H1 (cell line): ENCODE measurements at places on chromosomes 2 and 18.

GRCh38 chr2:236107942-236108625 is 60.1 kb downstream of the GBX2 start:
- no peak for DNase-seq

GRCh38 chr2:51624995-51625394 is 593.1 kb upstream of the NRXN1 start:
- DNase-seq: no peak

DNA sequence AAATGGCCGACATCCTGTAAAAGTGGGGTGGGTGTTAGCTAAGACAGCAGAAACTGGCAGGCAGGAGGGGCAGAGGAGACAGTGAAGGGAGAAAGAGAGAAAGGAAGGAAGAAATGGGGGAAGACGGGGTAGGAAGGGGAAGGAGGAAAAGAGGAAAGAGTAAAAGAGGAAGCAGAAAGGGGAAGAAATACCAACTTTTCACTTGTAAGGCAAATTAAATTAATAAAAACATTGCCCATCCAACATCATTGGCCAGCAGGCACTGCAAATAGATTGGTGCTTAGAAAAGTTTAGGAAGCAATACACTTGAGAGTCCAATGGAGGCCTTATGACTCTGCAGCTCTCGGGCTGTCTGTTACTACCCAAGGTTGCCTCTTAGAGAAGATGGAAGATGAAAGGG is 116.7 kb downstream of the TNS1 start:
- DNase-seq: no peak

DNA sequence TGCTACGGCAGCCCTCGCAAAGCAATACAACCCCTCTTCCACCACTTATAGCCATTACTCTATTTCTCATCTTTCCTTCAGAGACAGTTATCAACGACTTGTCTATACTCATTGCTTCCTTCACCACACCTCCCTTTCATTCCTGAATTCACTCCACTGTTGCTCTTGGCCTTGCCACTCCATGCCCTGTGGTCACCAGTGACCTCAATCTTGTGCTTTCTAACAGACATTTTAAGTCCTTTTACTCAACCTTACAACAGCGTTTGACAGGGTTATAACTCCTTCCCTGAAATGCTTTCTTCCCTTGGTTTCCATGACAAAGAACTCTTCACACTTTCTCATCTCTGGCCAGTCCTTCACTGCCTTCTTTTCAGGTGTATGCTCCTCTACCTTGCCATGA is 90.6 kb upstream of the CCDC141 start:
- no peak for DNase-seq

DNA sequence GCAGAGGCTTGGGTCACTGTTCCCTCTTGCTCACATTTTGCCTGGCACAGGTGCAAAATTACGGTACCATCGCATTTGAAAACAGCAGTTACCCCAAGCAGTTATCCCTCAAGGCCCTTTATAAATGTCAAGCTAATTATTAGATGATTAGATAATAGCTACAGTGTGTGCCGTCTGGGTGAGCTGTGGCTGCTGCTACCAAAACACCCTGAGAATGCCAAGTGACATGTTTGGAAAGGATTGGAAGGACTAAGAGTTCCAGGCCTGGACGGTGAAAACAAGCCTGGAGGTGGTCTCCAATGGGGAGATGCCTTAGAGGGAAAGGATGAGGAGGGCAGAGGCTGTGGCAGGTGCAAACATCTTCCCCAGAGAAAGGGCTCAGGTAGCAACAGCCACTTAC is 120.6 kb downstream of the CAPN13 start:
- DNase-seq: peak; percentile 14

GRCh38 chr18:79620576-79621165 is 58.9 kb upstream of the CTDP1 start:
- no peak for DNase-seq

DNA sequence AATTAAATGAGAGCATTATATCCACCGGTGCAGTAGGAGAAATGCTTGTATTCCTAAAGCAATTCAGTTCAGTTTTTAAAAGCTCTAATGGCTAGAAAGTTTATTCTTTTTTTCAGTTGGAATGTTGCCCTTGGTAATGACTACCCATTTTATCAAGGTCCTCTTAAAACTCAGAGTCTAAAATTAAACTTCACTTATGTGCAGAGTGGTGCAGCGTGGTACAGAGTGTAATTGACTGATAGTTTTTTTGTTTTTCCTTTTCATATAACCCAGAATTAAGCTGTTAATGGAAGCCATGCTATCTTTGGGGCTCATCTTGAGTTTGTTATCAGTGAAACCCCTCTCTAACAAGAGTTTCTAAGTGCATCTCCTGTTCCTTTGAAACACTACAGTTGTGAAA is 21.4 kb downstream of the NCOA1 start:
- no peak for DNase-seq

GRCh38 chr2:166972418-166972817 is 84.1 kb downstream of the XIRP2 start:
- no peak for DNase-seq

DNA sequence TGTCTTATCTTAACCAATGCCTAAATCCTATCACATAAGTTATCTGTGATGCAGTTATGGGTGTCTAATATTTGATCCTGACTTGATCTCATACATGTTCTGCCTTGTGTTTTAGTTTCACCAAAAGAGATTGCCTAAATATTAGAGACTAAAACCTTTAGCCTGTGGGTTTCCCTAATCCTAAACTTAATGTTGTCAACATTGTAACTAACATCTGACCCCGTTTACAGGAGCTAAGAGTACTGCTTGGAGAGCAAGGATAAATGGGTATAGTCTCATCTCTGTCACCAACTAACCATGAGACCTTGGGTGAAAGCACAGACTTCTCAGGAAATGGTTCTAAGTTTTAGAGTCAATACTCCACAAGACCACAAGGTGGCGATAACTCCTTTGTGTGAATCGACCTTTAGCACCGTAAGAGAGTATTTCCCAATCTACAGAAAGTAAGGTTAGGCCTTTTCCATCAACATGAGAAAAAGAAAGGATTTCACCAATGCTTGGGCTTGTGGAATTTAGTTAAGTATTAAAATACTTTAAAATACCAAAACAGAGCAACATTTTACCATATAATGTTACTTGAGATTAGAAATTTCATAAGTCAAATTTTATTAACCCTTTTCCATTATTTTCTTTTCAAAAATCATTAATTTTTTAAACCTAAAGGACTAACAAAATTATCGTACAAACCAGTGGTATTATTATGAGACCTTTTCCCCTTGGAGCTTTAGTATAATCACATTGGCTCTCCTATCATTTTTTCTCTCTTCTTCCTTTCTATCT is 60.5 kb downstream of the G6PC2 start:
- peak; percentile 13 for DNase-seq

DNA sequence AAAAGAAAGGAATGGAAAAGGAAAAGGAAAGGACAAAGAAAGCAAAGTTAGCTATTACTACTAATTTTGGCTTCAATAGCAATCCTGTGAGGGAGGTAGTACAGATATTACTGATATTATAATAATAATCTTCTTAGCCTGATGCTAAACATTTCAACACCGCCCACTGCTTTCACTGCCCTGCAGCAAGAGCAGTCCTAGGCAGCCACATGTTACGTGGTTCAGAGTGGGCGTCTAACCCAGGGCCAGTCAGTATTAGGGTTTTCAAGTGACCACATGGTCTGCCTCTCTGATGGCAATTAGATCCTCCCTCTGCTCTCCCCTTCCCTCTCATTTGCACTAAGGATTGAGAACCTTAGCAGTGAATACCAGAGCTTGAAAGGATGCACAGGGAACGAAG is 83.7 kb upstream of the ZNF397 start:
- DNase-seq: no peak

GRCh38 chr18:59593291-59593717 is 103.9 kb downstream of the CCBE1 start:
- no peak for DNase-seq

DNA sequence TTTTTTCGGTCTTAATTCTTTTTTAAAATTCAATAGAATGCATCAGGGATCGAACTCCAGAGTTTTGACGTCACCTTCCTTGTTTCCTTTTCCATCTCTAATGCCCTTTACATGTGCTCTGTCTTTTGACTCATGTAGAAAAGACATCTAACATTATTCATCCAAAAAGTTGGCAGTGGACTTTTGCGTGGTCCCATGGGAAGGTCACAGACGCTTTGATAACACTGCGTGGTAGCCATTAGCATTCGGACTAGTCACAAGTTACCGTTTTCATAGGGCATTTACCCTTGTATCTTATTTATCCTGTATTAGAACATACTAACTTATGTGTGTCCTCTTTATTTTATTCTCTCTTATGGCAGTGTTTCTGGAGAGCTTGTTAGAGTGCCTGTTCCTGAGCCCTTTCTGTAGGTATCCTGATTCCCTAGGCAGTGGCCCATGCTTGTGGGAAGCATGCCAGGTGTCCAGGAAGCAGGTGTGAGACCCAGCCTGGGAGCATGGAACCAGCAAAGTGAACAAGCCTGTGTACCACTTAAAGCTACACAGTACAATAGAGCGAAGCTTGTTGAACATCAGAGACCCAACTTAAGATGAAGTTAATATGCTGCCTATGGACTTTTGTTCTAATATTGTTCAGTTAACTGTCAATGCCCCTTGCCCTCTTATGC is 73.6 kb upstream of the RBM44 start:
- DNase-seq: no peak

- DNase-seq: no peak
Measured at GRCh38 chr18:21706386-21706865, 1.9 kb upstream of the ABHD3 start.

DNA sequence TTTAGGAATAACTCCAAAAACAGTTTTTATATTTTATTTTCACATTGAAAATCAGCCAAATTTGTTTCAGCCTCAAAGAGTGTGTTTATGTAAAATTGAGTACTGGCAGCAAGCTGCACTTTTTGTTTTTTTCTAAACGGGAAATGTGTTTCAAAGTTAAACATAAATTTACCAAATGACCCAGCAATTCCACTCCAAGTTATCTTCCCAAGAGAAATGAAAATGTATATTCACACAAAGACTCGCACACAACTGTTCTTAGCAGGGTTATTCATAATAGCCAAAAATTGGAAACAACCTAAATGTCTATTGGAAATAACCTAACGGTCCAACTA is 9.3 kb downstream of the ALPK2 start:
- DNase-seq: no peak

- DNase-seq: no peak
Measured at GRCh38 chr2:39390216-39390615, 46.9 kb downstream of the MAP4K3 start.

DNA sequence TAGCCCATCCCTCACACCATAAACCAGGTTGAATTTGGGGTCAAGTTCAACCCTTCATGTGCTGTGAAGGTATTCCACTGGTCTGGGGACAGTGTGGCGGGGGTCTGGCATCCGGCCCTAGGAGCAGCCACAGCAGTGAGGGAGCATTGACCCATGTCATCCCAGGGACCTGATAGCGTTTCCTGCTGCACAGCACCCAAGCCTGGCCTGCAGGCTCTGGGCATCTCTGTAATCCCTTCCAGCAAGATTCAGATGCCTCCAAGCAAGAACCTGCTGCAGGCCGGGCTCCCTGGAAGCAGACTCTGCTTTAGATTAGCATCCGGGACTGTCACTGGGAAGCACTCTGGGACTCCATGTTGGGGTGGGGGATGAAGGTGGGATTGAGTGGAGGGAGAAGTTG is 90.4 kb downstream of the TFCP2L1 start:
- DNase-seq: no peak

DNA sequence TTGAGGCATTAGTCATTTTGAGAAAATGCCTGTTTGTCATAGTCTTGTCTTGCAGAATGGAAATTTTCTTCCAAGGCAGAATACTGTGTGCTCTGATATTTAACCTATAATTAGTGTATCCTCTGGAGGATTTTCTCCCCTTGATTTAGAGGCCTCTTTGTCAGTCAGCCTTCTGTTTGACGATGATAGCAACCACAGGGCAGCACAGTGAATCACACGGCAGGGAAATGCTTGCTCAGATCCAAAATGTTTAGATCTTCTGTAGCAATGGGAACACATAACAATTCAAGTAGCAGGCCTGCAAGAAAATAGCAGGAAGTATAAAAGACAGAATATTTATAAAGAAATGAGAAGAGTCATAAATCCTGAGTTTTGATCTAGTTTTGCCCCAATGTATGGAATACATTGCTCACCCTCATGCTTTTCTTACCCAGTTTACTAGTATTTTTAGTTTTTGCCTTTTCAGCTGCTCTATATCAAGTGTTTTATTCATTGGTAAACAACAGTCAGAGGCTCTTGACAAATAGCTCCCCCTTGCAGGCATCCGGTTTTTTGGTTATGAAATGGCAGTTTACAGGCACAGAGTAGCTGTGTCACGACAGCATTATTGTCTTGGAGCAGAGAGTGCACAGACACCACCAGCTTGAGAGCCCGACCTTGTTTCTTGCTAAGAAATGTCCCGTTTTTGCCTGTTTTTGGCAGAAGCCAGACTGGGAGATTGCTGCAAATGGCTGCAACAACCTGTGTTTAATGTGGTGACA is 185.1 kb downstream of the MYO3B start:
- DNase-seq: no peak

DNA sequence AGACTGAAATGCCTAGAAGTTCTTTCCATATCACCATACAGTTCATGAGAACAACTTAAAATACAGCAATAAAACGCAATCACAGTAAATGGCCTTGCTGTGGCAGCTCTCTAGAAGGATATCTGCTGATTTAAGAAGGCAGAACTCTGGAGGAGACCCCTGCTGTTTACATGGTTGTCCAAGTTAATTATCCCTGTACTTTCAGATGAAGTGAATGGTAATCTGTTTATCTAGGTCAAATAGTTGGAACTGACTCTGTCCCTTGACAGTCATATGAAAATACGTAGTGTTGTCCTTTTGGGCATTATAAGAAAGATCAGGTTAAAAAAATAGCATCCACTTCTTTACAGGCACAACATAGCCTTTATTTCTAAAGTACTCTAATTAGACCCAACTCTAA is 115.6 kb downstream of the COLEC12 start:
- no peak for DNase-seq

DNA sequence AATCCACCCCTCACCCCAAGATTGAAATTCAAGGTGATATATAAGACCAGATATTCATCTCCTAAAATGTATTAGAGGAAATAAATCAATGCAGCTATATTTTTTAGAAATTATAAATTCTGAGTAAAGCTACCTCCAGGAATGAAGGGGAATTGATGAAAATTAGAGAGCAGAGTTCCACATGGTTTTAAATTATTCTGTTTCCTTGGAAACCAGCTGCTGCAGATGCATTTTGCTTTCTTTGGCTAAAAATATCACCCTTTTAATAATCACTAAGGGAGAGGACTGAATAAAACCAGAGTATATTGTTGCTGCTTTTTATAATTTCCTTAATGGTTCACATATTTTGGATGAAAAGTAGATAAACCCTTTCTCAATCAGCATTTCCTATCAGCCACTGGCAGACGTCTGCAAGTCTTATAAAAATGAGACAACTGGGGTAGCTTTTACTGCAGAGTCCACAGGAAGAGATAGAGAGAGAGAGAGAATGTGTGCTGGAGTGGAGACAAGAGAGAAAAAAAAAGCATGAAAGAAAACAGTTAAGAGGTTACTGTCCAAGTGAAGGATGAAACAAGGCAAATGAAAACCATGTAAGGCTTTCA is 2.0 kb downstream of the CSRNP3 start:
- DNase-seq: no peak

GRCh38 chr2:195820373-195820772 is 163.3 kb downstream of the SLC39A10 start:
- DNase-seq: no peak

GRCh38 chr2:3872451-3872850 is 169.1 kb downstream of the DCDC2C start:
- no peak for DNase-seq

- no peak for DNase-seq
Measured at GRCh38 chr2:149080971-149081370, 42.5 kb downstream of the LYPD6B start.
